HEK293T (cell line): ENCODE measurements at places on chromosomes 2 and 18.

- no peak for DNase-seq
Observed at GRCh38 chr2:58842501-58843155, 601.5 kb upstream of the FANCL start.

- no peak for DNase-seq
Observed at GRCh38 chr2:39179974-39180960, 59.4 kb upstream of the SOS1 start.

- no peak for DNase-seq
Observed at GRCh38 chr2:19929226-19929625, 27.4 kb upstream of the TTC32 start.

DNA sequence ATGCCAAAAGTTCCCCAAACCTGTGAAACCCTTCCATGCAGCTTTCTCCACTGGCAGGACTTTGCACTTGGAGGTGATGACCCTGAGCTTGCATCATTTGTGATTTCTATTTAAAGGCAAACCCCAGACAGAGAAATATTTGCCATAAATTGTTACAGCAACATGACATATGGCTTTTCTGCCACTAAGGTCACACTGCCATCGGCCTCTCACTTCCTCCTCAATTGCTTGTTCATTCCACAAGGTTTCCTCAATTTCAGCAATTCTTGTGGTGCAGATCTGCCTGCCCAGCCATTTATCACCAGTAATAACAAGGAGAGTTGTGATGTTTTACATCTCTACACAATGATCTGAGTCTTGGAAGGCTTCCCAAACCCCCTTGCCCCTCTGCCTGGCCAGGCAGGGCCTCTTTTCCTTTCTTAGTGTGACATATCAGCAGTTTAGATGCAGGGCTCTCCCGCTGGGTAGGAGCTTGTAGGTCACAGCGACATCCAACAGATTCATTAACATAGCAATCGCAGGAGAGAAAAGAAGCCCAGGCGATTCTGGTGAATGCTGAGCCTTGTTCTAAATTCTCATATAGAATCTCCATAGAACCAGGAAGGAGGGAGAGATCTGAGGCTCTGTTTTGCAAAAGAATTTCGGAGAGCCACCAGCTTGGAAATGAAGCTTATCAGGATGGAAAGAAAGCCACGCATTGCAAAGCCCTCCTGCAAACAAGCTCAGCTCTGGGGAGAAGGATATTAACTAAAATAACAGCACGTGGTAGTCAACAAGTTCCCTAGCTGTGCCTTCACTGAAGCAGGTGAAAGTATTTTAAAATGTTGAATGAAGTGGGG, 46.7 kb upstream of the ITGA6 start:
- no peak for DNase-seq

GRCh38 chr2:30792521-30792920, 14.7 kb downstream of the CAPN13 start:
- DNase-seq = no peak

- no peak for DNase-seq
Observed at GRCh38 chr2:179569831-179570233, 291.6 kb downstream of the ZNF385B start.

GRCh38 chr2:226127682-226128081, 671.9 kb downstream of the IRS1 start:
- DNase-seq = no peak

- DNase-seq = no peak
Observed at GRCh38 chr2:186559848-186560247, 30.0 kb upstream of the ITGAV start.

GRCh38 chr2:233461481-233461891, 105.1 kb downstream of the USP40 start:
- no peak for DNase-seq

GRCh38 chr2:235005023-235005422, 53.2 kb downstream of the SH3BP4 start:
- no peak for DNase-seq

GRCh38 chr2:48449073-48449840, 80.7 kb upstream of the STON1 start:
- DNase-seq = no peak

- no peak for DNase-seq
Observed at GRCh38 chr18:2897448-2898185, 50.8 kb downstream of the EMILIN2 start.

- peak; percentile 89 for DNase-seq
Observed at GRCh38 chr18:11981192-11981542, at the start of gene IMPA2. TSS of gene IMPA2 (plus strand) at chr18:11981507. CDS start at chr18:11981670, 163 bp downstream.
